Activated CD4-positive, CD25-positive, alpha-beta regulatory T cell (primary cell): ENCODE measurements at places on chromosomes 12 and 14.

DNA sequence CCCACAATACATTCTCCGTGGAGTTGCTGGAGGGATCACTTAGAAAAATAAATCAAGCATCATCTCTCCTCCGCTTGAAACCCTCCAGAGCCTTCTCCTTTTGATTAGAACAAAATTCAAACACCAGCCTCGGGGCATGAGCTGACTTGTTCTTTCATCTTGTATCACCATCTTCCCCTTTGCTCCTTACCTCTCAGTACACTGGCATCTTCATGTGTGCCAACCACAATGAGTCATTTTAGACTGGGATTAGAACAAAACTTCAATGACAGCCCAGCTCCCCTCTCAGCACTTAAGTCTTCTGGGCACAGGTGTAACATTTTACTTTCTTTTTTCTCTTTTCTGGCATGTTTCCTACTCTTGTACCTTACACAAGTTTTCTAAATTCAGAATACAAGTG lies 1159.2 kb upstream of the TMEM132C start:
- no peak for DNase-seq

DNA sequence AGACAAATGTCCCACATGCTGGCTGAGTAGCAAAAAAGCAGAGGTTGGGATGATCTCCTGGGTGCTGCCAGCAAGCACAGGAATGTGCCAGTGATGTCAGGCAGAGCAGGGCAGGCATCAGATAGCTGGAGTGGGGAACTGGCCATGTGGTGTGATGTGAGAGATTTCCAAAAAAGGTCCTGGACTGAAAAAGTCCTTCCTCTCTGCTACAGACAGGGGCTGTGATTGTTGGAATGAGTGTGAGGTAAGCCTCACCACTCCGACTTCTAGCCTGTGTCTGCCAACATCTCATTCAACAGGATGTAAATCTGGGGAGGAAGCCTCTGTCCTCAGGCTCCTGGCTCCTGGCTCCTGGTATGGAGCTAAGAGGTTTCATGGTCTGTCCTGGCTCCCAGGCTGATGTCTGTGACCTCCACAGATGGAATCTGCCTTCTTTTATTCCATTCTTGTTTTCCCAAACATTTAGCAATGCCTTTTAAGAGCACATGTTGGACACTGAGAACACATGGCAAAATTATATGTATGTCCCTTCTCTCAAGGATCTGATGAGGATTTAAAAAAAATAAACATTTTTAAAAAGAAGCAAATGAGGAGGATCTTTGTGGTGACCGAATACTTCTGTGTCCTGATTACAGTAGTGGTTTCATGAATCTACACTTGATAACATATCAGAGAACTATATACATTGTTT lies 50.1 kb upstream of the STK38L start:
- DNase-seq = no peak

- DNase-seq = no peak
Observed at GRCh38 chr12:122517877-122518276, 8.9 kb downstream of the RSRC2 start.

DNA sequence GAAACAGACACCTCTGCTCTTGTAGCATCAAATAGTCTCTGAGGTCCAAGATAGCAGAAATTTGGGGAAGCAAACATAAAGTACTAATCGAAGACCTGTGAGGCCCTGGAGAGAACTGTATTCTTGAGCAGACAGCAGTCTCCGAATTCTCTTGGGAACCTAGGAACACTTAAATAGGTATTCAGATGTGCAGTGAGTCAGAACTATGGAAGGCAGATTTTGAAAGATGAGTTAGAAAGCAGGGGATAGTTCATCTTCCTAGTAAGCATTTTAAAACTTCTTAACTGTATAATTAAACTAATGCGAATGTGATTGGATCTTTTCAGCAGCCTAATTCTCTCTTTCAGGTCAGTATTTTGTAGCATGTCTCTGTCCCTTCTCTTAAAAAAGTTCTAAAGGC lies 30.6 kb downstream of the NAA30 start:
- no peak for DNase-seq

- no peak for DNase-seq
Observed at GRCh38 chr12:22670762-22671161, 45.8 kb downstream of the ETNK1 start.

DNA sequence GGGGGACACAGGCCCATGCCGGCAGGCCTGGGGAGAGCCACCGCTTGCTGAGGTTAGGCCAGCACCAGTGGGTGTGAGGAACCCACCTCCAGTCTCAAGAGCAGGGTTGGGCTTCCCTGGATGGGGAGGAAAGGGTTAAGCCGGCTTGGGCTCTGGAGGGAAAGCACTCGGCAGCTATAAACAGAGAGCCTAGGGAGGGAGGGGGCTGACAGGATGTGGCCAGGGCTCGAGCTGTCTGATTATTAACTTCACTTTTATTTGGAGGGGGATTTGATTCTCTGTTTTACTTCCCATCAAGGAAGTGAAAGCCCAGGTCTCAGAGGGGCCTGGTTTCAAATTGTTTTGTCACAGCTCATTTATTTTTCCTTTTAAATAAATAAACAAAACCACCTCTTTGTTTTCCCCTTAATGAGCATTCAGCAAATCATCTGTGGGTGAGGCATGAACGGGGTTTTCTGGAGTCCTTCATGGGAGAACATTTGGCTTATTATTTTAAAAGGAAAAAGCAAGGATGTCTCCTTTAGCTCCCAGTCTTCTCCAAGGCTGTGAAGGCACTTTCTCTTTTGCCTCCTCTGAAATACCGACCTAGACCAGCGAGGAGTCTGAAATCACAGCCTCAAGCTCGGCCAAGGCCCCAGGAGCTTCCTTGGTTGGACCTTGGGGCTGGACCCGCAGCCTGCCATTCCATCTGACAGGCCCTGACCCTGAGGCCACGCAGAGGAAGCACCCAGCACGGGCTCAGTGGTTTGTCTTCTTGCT lies 21.9 kb upstream of the ZFP36L1 start:
- peak; percentile 19 for DNase-seq

- DNase-seq = no peak
Observed at GRCh38 chr14:60257865-60258264, 8.8 kb downstream of the PPM1A start.

GRCh38 chr14:77310026-77310425 lies 10.7 kb downstream of the POMT2 start:
- no peak for DNase-seq

GRCh38 chr12:131275824-131276223 lies 322.1 kb downstream of the ADGRD1 start:
- no peak for DNase-seq

- DNase-seq = no peak
Observed at GRCh38 chr12:86333955-86334522, 77.8 kb upstream of the MGAT4C start.

DNA sequence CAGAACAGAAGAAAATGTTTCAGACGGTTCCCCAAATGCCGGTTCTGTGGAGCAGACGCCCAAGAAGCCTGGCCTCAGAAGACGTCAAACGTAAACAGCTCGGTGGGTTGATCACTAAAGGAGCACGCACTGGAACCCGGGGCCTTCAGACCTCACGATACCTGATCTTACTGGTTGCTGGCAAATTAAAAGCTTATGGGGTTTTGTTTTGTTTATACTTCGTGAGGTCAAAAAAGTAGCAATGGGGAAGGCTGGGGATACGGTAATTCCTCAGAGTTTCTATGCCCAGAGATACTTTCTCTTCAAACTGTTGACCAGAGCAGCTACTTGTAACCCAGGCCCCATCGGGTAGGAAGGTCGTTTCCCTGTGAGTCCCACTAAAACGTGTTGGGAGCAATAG lies 1.7 kb downstream of the CDKN1B start:
- no peak for DNase-seq

- DNase-seq = no peak
Observed at GRCh38 chr12:13186302-13186701, 10.2 kb upstream of the EMP1 start.

- DNase-seq = peak; percentile 76
Observed at GRCh38 chr14:106436310-106436905, 910.0 kb downstream of the TMEM121 start.

GRCh38 chr12:6065863-6066199 lies 58.6 kb downstream of the VWF start:
- no peak for DNase-seq

DNA sequence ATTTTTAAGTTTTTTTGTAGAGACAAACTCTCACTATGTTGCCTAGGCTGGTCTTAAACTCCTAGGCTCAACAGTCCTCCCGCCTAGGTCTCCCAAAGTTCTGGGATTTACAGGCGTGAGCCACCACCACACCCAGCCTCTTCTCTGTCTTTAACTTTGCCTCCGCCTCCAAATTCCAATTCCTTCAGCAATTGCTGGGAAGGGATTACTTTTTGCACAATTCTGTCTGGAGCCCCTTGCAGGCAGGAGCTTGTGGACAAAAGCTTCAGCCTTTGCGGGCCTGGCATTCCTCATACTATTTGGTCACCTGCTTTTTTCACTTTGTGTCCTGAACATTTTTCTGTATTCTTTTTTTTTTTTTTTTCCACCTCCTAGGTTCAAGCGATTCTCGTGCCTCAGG lies 26.0 kb downstream of the SH2B3 start:
- no peak for DNase-seq

- no peak for DNase-seq
Observed at GRCh38 chr12:51369581-51369980, 21.6 kb downstream of the GALNT6 start.

GRCh38 chr14:76109087-76109880 lies 42.4 kb upstream of the GPATCH2L start:
- no peak for DNase-seq

GRCh38 chr12:1791104-1791841 lies 29.1 kb upstream of the LRTM2 start:
- DNase-seq = peak; percentile 33

DNA sequence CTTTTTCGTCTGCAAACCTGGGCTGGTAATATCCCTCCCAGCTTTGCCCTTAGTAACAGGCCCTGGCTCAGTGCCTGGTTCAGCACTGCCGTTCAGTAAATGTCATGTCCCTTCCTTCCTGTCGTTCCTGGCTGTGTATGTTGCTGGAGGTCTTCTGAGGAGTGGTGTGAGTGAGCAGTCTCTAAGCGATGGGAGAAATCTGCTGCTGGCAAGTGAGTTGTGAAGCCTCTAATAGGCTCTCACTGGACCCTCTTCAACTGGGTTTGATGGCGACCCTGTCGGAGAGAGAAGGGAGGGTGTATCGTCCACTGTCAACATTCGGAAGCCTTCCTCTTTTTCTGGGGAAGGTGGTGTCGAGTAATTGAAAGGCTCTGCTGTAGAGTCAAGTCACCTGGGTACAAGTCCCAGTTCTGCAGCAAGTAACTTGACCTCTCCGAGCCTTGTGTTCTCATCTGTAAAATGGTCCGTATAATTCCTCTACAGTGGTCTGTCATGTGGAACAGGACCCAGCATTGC lies 62.8 kb downstream of the HRK start:
- no peak for DNase-seq

DNA sequence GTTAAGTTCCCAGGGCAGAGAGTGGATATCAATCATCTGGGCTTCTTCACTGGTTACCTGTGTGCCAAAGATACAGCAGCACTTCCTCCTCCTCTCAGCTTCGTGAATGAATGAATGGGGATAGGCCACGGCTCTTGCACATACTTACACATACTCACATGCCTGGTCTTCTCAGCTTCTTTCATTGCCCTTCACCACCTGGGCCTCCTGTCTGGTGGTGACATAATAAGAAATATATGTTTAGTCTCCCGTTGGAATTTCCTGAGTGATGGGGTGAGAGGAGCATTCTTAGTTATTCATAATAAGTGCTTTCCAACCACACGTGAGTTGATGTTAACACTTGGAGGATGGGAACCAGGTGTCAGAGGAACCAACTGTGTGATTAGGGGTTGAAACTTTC lies 268.1 kb upstream of the RMST start:
- DNase-seq = no peak

- DNase-seq = no peak
Observed at GRCh38 chr14:35341751-35342488, 49.7 kb downstream of the PSMA6 start.

DNA sequence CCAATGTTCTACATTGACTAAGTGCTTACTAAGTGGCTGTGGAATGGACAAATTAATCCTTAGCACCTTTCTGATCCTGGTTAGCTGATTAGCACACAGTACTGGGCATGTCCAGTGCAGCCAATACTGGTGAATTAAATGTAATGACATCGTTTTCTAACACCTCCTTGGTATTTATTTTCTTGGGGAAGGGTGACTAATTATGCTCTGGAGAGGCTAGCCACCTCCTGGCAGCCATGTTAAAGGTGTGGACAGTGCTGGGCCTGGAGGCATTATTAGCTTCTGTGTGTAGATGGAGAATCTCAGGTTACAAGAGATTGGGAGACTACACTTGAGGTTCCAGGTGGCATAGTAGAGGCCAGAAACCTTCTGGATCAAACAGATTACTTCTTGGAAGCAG lies 230.9 kb upstream of the DDHD1 start:
- no peak for DNase-seq

GRCh38 chr14:88189417-88190191 lies 133.5 kb downstream of the KCNK10 start:
- peak; percentile 22 for DNase-seq

GRCh38 chr12:108570743-108571608 lies 8.6 kb downstream of the ISCU start:
- DNase-seq = no peak

DNA sequence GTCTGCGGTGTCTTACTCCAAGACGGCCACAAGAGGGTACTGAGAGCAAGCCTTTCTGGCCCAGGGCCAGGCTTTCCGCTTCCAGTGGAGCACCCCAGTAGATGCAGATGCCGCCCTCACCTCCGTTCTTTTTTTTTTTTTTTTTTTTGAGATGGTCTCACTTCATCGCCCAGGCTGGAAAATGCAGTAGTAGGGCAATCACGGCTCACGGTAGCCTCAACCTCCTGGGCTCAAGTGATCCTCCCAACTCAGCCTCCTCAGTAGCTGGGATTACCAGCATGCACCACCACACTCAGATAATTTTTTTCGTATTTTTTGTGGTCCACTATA lies 5.6 kb upstream of the LBHD2 start:
- DNase-seq = peak; percentile 53

- DNase-seq = no peak
Observed at GRCh38 chr12:5745251-5745888, 199.7 kb downstream of the ANO2 start.

- DNase-seq = no peak
Observed at GRCh38 chr14:100388103-100389054, 65.2 kb downstream of the SLC25A47 start.

DNA sequence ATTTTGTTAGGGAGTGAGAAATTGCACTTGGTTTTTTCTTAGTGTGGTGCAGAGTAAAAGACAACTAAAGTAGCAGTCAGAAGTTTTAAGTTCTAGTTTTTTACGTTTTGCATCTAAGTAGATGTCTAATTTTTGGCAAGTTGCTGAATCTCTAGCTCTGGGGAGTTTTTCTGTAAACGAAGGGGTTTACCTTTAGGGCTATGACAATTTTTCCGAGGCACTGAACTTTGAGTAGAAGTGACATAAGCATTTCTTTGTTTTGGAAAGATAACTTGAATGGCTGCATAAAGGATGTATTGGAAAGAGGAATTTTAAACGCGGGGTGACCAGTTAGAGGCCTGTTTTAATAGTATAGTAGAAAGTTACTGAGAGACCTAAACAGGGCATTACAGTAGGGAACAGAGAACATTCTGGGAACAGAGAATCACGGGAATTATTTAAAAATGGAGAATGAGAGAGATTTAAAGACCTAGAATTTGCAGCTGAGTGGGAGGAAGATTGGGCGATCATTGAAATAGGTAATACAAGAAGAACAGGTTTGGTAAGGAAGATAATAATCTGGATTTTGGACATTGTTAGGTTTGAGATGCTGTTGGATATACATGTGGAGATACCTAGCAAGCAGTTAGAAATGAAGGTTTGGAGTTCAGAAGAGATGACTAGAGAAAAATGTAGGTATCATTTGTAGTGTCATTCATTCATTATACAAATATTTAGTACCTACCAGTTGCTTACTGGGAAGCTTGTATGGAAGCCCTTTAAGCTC lies 1.2 kb downstream of the ZNF410 start:
- DNase-seq = no peak

- DNase-seq = no peak
Observed at GRCh38 chr14:65780566-65780965, 368.0 kb downstream of the FUT8 start.

- no peak for DNase-seq
Observed at GRCh38 chr14:76551906-76552305, 176.0 kb downstream of the ESRRB start.
